ENCODE measurements at places on chromosomes 4 and X.

DNA sequence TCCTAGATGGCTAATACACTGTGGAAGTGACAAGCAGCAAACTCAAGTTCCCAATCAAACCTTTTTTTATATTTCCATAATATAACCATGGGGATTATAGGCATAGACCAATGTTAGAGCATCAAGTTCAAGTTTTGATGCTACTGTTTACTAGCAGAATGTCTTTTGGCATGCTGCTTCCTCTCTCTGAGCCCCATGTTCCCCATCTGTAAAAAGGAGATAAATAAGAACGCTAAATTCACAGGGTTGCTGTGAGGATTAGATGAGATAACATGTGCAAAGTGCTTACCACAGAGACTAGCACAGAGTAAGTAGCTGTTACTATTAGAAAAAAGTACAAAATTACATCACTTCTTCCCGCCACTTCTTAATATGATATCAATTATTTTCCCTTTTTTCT is 18.0 kb downstream of the MBNL3 start:
- DNase-seq, result no peak

DNA sequence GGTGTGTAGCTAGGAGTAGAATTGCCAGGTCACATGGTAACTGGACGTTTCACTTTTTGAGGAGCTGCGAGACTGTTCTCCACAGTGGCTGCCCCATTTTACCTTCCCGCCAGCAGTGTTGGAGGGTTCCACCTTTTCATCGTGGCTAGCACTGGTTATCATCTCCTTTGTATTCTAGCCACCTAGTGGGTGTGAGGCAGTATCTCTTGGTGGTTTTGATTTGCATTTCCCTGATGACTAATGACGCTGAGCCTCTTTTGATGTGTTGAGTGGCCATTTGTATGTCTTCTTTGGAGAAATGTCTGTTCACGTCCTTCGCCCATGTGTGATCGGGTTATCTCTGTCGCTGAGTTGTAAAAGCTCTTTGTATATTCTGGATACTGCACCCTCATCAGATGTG is 10.6 kb downstream of the ABCD1 start:
- no peak for DNase-seq

- DNase-seq, result no peak
These were observed 31.4 kb downstream of the USP53 start for GRCh38 chr4:119243868-119244267.

DNA sequence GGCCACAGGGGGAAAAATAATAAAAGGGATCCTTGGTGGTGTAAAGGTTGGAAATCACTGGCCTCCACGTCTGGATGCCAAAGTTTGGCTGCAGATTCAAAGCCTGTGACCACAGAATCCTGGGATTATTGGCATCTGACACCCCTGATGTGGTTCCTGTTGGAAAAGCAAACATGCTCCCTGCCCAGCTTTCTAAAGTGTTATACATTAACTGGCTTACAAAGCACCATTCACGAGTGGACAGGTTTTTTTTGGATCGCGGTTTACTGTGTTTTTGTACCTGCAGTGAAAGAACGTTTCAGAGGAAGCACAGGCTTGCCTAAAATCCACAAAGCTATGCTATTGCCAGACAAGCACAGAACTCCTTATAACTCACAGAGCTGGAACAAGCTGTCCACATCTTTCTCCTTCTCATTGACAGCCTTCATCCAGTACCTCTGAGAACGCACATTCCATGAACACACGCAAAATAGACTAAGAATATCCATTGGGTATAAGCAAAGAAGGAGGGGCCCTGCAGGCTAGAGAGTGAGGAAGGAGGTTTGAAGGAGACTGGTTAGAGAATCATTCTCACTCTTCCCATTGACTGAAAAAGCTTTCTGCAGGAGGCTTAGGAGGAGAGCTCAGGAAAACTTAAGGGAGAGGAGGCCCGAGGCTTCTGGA is 14.5 kb upstream of the CAPN6 start:
- DNase-seq, result no peak

GRCh38 chr4:102552781-102553180 is 51.6 kb downstream of the NFKB1 start:
- DNase-seq, result no peak

DNA sequence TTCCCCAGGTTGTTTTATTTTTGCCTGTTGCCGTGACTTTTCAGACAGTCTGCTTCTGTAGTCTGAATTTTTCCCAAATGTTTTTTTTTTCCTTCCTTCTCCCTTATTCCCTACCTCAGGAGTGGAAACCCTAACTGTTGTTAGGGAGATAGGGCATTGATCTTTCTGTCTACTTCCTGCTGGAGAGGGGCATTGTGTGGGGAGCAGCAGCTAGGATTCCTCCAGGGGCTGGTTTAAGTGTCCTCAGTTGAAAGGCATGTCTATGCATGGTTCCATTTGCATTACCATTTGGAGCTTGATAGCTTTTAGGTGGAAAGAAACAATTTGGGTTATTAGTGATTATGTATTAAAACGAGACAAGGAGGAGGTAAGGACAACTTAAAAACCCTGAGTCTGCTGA is 383.9 kb downstream of the DCAF12L2 start:
- DNase-seq, result no peak

DNA sequence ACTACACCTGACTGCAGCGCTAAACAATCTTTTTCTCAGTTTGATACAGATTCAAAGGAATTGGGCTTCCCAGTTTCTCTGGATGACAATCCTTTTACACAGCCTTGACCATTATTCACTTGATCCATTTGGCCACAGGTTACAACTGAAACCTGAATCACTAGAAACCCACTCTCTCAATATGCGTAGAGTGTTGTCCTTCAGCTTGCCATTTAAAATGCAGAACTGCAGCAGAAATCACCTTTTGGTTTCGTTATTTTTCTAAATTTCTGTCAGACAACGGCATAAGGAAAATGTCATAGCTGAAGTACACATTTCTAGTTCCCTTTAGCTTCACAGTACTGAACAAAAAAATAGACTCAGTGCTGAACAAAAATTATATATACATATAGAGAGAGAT is 255.8 kb upstream of the TENM3 start:
- DNase-seq, result no peak

DNA sequence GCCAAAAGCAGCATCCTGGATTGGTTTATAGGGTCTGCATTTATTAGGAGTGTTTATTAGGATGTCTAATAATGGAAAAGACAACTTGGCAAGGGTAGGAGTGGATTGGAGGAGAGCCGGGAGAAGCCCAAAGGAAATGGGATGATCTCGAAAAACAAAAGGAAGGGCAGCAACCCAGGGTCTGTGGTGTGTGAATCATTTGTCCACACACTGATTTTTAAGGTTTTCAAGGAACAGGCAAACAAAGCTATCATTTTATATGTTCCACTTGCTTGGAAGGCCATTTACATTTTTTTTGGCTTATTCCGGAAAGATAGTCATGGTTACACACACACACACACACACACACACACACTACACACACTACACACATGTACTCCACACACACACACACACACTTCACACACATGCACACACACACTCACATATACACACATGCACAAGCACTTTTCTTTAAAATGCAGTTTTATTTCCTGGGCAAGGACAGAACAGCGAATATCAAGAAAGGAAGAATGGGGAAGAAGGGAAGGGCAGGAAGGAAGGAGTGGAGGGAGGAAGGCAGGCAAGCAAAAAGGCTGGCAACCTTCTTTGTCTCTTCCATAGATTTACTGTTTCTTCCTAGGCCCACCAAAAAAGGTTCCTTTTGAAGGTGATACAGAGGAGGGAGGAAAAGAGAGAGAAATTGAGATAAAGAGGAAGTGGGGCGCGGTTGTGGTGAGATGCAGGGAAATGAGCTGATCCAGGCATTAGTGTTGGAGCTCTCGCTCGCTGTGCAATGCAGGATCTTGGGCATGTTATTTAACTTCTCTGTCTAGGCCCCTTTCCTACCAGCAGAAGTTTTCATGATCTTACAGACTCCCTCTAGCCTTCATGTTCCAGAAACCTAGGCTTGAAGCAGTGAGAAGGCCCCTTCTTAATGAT is 88.6 kb upstream of the MAML3 start:
- no peak for DNase-seq

- no peak for DNase-seq
These were observed 200.8 kb upstream of the GIMD1 start for GRCh38 chr4:106569146-106570031.

- no peak for DNase-seq
These were observed 2.9 kb downstream of the CHST7 start for GRCh38 chrX:46576458-46576857.

DNA sequence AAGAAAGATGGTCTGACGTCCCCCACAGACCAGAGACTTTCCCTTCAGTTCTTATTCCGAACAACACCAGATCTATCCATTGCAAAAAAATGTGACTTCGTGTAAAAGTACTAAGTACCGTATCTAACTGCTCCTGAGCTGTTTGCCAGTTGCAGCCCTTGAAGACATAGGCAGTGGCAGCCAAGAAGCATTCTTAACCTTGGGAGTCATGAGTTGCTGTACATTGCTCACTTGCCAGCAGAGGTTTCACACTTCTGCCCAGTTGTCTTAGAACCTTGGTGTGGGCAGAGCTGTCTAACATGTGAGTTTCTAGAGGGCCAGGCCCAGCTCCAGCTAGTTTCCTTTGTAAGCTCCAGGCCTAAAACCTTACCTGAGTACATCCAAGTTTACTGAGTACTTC is 10.5 kb upstream of the CHRDL1 start:
- DNase-seq, result no peak

DNA sequence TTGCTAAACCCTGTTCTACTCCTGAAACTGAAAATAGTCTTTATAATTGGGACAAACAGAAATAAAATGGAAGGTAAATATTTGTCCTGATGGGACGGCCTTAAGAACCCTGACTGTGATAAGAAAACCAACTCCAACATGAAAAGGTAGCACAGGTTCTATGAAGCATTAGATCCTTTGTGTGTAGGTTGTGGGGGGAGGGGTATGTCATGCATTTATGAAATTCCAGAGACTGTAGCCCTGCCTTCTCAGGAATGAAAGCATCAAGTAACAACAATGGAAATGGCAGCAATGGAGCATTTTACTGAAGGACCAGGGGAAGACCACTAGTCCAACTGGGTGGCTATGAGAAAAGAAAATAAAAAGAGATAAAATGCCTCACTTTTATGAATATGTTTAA is 23.9 kb downstream of the CXXC4 start:
- no peak for DNase-seq

DNA sequence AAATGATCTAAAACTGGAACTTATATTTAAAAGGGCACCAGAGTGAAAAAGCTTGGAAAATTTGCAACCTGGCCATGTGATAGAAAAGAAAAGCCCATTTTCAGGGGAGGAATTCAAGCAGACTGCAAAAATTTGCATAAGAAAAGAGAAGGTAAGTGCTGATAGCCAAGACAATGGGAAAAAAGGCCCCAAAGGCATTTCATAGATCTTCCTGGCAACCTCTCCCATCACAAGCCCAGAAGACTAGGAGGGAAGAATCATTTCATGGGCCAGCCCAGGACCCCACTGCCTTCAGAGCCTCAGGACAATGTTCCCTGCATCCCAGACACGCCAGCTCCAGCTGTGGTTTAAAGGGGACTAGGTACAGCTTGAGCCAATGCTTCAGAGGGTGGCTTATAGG is 887.3 kb upstream of the DIAPH2 start:
- DNase-seq, result no peak

- DNase-seq, result peak; percentile 42
These were observed 2108.9 kb upstream of the TENM3 start for GRCh38 chr4:180134091-180134866.

DNA sequence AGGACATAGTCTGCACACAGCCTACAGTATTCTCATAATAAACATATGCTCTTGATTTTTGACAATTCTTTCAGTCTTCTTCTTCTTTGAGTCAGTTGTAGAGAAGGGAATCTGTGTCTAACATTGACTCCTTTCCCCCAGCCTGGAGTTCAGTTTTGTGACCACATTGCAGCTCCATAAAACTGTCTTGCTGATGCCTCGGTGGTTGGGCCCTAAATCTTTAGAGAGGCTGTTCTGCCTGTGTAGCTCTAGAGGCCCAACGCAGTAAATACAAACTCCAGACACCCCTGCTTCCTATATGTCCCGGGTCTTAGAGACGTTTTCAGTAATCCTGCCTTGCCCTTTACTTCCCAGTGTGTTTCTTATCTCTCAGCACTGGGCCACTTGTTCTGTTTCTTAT is 639.5 kb upstream of the AADAT start:
- peak; percentile 43 for DNase-seq

DNA sequence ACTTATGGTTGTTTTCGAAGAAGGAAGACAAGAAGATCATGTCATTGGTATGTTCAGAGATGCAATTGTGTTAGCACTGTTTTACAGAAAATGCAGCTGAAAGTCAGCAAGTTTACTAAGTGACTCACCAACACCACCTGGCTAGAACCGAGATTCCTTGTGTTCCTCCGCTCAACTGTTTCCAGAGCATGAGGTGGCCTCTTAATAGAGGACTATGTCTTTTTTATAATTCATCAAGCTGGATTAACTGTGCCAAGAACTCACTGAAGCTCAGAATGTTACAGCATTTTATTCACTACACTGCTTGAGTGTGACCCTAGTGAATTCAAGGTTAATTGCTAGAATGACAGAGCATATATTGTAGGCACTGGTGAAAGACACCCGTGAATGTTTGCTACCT is 1573.5 kb upstream of the TENM3 start:
- no peak for DNase-seq

DNA sequence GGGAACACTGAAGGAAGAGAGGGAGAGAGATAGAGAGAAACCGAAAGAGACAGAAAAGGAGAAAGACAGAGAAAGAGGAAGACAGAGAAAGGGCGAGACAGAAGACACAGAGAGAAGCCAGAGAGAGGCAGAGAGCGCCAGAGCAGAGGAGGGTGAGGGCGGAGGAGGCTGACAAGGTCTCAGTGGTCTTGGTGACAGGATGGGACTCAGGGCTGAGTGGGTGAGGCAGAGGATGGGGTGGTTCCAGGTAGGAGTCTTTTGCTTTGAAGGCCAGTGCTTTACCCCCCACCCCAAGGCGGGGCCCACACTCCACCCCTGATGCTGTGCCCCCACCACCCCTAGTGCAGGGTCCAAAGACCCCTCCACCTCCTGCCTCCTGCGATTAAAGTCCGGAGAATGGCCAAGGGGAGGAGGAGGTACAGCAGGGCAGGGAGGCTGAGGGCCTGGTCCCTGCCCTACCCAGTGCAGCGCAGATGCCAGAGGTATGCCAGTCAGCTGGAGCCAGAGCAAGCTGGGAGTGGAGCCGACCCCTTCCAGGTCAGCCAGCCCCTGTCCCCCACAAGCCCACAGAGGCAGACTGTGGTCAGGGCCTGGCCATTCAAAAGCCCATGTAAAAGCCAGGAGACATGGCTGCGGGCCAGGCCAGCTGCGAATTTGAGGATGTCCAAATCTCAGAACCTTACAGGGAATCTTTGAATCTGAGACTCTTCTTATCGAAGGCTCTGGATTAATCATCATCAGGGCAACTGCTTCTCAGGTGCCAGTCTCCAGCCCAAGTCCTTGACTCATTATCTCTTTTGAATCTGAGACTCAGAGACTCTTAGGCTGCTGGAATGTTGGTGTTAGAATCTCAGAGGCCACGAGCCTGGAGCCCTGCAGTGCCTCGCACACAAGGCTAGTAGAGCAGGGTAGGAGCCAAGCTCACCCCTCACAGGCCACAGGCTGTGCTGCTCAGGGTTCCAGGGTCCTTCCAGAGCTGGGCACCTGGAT is 758 bp downstream of the IQSEC2 start:
- no peak for DNase-seq

DNA sequence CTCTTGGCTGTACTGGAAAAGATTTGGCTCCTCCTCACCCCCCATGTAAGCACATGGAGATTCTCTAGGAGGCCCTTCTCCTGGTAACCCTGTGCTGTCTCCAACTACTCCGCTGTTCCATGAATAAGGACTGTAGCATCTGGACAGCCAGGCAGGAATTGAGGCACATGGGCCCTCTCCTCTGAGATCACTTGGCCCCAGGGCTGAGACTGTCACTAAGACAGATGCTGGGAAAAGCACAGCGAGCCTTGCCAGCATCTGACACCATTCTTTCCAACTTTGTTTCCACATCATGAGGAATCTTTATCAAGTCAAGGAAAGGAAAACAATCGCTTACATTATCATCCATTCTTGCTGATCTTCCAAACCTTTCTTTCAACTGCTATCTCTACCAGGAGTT is 222.6 kb upstream of the INTU start:
- DNase-seq, result no peak
